ENCODE measurements at places on chromosomes 11 and 22.

DNA sequence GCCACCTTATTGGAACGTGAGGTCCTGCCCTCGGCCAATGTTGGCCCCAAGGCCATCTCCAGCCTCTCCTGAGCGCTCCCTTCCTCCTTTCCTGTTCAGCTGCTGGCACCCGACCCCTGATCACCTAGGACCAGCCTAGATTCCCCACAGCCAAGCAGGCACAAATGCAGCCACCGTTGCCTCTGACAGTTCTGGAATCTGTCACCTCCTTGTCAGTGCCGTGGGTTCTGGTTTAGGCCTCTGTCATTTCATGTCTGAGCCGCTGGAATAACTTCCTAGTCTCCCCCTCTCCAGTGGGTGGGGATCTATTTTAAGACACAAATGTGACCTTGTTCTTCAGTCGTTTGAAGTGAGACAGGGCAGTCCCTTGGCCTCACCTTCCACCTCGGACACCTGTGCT lies 29.7 kb downstream of the FADS3 start:
- H3K4me1 ChIP-seq = peaks cover 2% of the 10 kb centered on the region
- H3K4me3 ChIP-seq = no peak overlapping the region
- no peak overlapping the region for H3K27ac ChIP-seq
- peaks cover 67% of the 10 kb centered on the region for H3K36me3 ChIP-seq
- no peaks in the 10 kb centered on the region for H3K27me3 ChIP-seq
- DNase-seq = no peak

GRCh38 chr22:42711895-42712837 lies 8.5 kb downstream of the A4GALT start:
- DNase-seq = no peak
- H3K4me1 ChIP-seq = peaks cover 23% of the 10 kb centered on the region
- peaks cover 4% of the 10 kb centered on the region for H3K36me3 ChIP-seq

DNA sequence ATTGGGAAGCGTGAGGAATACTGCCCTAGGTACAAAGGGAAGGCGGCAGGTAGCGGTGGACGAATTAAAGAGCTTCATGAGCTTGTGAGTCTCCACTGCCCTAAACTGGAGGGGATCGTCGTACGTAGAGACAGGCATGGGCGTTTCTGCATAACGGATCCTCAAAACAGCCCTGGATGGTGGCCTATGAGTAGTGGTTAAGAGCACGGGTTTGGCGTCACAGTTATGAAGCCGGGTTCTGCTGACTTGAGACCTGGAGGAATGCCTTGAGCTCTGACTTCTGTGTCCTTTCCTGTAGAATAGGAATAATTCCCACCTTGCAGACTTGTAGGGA lies 335 bp downstream of the TMEM138 start:
- H3K4me1 ChIP-seq = peaks cover 52% of the 10 kb centered on the region
- H3K27me3 ChIP-seq = no peaks in the 10 kb centered on the region
- peaks cover 30% of the 10 kb centered on the region for H3K36me3 ChIP-seq
- DNase-seq = no peak
- H3K27ac ChIP-seq = peak overlapping the region; percentile 99

- H3K27me3 ChIP-seq = no peaks in the 10 kb centered on the region
- H3K4me3 ChIP-seq = no peak overlapping the region
- no peak overlapping the region for H3K27ac ChIP-seq
- no peak for DNase-seq
- peaks cover 32% of the 10 kb centered on the region for H3K36me3 ChIP-seq
Observed at GRCh38 chr11:78244080-78244479, 55.4 kb downstream of the USP35 start.

- H3K27me3 ChIP-seq = no peaks in the 10 kb centered on the region
- H3K27ac ChIP-seq = no peak overlapping the region
- no peaks in the 10 kb centered on the region for H3K4me1 ChIP-seq
- H3K4me3 ChIP-seq = no peak overlapping the region
Observed at GRCh38 chr11:95175818-95176380, 55.1 kb downstream of the SESN3 start.

DNA sequence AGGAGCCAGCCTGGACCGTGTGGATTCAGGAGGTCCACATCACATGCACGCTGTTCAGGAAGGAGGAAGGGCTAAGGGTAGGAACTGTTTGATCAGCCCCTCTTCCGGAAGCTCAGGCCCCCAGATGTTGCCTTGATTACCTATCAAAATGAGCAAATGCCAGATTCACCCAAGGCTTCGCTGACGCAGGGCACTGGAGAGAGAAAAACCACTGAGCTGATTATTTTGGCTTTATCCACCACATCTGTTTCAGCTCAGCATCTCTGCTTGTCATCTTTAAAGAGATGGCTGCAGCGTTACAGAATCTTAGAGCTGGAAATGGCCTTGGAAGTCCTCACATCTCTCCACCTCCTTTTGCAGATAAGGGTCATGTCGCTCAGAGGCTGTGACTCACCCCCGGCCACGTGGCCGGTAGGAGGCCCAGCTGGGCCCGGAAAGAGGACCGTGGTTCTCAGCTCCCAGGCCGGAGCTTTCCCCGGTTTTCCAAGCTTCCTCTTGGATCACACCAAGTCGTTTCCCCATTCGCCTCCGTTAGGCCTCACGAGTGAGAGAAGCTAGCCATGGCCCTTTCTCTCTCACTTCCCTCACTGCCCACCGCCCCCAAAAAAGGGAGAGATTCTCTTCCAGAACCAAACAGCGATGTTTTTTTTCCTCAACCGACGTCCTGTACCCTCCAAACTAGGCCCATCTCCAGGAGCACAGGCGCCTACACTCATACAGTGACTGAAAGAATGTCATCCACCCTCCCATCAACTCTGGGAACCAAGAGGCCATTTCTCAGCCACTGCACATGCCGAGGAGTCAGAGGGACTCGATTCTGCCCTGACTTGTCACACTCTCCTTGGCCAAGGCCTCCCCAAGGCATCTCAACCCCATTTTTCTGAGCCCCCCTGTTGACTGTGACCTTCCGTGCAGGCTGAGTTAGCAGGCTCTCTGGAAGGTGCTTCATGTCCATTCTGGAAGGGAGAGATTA lies 37.6 kb downstream of the LIF start:
- DNase-seq = no peak
- no peak overlapping the region for H3K27ac ChIP-seq
- H3K27me3 ChIP-seq = peaks cover 14% of the 10 kb centered on the region
- no peaks in the 10 kb centered on the region for H3K36me3 ChIP-seq
- no peak overlapping the region for H3K4me3 ChIP-seq
- peaks cover 4% of the 10 kb centered on the region for H3K4me1 ChIP-seq

DNA sequence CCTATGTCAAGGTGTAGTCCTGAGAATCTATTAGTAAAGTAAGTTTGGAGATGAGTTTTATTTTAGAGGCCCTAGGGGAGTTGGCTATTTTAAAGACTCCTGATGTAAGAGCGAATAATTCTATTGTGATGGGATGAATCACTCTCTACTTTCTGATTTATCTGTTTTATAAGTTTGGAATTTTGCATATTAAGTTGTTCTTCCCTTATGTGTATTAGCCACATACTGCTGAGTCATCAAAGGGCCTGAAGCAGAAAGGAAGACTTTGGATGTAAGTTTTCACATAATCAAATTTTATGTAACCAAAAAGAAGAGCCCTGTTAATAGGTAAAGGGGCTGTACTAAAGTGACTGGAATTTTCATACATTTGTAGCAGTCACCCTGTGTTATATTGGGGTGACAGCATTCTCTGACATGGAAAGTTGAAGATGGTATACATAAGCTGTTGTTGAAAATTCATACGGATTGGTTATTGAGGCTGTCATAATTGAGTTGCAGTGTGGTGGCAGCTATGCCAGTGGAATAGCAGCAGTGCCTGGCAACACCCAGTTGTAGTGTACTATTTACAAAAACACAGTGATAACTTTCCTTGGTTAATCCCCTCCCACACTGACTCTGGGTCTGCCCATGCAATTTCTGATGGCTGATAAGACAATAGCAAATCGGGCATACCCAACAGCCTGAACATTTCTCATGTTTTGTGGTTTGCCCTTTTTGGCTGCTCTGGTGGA lies 90.6 kb upstream of the NTM start:
- no peak overlapping the region for H3K4me3 ChIP-seq
- H3K27ac ChIP-seq = no peak overlapping the region
- H3K27me3 ChIP-seq = no peaks in the 10 kb centered on the region
- DNase-seq = no peak

DNA sequence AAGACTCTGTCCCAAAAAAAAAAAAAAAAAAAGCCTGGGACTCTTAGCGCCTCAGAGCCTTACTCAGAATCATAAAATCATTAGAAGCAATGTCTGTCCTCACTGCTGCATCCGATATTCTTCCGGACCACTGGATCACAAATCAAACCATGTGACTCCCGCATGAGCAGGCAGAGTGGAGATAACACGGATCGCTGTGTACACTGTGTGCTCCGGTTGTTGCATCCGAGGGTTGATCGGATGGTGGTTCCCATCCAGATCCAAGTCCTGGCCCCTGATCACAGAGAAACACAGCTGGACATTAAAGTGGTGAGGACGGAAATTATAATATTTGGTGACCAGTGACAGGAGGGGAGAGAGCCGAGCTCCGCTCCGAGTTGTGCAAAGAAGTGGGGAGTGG lies 9.7 kb upstream of the TXNRD2 start:
- no peak overlapping the region for H3K4me3 ChIP-seq
- H3K27ac ChIP-seq = no peak overlapping the region
- peaks cover 18% of the 10 kb centered on the region for H3K36me3 ChIP-seq
- no peaks in the 10 kb centered on the region for H3K27me3 ChIP-seq
- peaks cover 41% of the 10 kb centered on the region for H3K4me1 ChIP-seq

- H3K27ac ChIP-seq = peak within 1 kb of the TSS; percentile 56
- H3K36me3 ChIP-seq = no peaks in the 10 kb centered on the region
- peak within 1 kb of the TSS; percentile 85 for H3K4me3 ChIP-seq
- H3K4me1 ChIP-seq = peaks cover 36% of the 10 kb centered on the region
- peaks cover 54% of the 10 kb centered on the region for H3K27me3 ChIP-seq
Observed at GRCh38 chr11:57460022-57460757, at the start of gene RTN4RL2. Gene RTN4RL2, plus strand, starts transcription at chr11:57460528. Its CDS starts 338 bp downstream, at chr11:57460866.

- no peak for DNase-seq
- no peaks in the 10 kb centered on the region for H3K27me3 ChIP-seq
- H3K27ac ChIP-seq = no peak overlapping the region
- peaks cover 9% of the 10 kb centered on the region for H3K4me1 ChIP-seq
- no peak overlapping the region for H3K4me3 ChIP-seq
Observed at GRCh38 chr11:95895815-95896214, 28.1 kb downstream of the MTMR2 start.

GRCh38 chr11:73295241-73295995 lies 12.7 kb upstream of the ARHGEF17 start:
- no peaks in the 10 kb centered on the region for H3K36me3 ChIP-seq
- no peak overlapping the region for H3K27ac ChIP-seq
- peaks cover 18% of the 10 kb centered on the region for H3K4me1 ChIP-seq
- no peak overlapping the region for H3K4me3 ChIP-seq
- peak; percentile 74 for DNase-seq

- no peaks in the 10 kb centered on the region for H3K36me3 ChIP-seq
- H3K4me1 ChIP-seq = no peaks in the 10 kb centered on the region
- DNase-seq = no peak
- no peak overlapping the region for H3K27ac ChIP-seq
- no peak overlapping the region for H3K4me3 ChIP-seq
Observed at GRCh38 chr11:115659061-115659963, 155.1 kb upstream of the CADM1 start.

DNA sequence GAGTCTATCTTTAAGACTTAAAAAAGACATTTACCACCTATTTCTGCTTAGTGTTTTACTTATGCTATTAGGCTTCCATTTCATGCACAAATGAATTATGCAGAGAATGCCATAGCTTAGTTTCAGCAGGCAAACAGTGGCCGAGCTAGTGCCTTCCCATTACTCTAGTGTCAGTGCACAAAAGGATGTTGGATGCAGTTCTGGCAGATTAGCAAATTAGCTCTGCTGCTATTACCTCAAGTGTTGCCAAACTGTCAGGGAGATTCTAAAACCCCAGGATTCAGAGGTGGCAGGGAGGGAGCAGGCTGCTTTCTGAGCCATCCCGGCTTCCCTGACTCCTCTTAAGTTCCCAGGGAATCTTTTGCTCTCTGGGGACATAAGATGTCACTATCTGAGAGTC lies 209.4 kb upstream of the NCAM1 start:
- DNase-seq = no peak
- H3K36me3 ChIP-seq = no peaks in the 10 kb centered on the region
- peaks cover 6% of the 10 kb centered on the region for H3K27me3 ChIP-seq
- H3K4me3 ChIP-seq = no peak overlapping the region
- H3K27ac ChIP-seq = no peak overlapping the region
- H3K4me1 ChIP-seq = no peaks in the 10 kb centered on the region

DNA sequence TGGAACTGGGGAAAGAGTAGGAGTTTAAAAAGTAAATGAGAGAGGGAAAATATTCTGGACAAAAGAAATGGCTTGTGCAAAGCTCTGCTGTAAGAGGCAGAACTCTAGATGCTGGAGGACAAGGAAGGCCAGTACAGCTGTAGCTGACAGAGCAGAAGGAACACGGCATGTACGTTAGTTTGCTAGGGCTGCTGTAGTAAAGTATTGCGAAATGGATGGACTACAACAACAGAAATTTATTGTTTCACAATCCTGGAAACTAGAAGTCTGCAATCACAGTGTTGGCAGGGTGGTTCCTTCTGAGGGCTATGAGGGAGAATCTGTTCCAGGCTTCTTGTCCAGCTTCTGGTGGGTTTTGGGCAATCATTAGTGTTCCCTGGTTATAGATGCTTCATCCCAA lies 454.4 kb downstream of the NTM start:
- H3K36me3 ChIP-seq = no peaks in the 10 kb centered on the region
- H3K27ac ChIP-seq = no peak overlapping the region
- DNase-seq = no peak
- H3K4me3 ChIP-seq = no peak overlapping the region
- no peaks in the 10 kb centered on the region for H3K4me1 ChIP-seq

DNA sequence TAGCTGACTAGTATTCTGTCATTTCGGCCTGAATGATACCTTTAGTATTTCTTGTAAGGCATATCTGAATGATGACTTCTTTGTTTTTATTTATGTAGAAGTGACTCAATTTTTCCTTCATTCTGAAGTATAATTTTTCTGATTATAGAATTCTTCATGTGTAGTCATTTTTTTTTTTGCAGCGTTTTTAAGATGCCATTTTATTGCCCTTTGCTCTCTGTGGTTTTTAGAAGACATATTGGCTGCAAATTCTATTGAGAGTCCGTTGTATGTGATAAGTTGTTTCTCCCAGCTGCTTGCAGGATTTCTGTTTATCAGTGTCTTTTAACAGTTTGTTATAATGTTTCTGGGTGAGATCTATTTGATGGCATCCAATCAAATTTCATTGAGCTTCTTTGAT lies 1224.8 kb downstream of the JRKL start:
- no peaks in the 10 kb centered on the region for H3K4me1 ChIP-seq
- no peaks in the 10 kb centered on the region for H3K27me3 ChIP-seq
- no peak overlapping the region for H3K27ac ChIP-seq
- no peaks in the 10 kb centered on the region for H3K36me3 ChIP-seq
- no peak overlapping the region for H3K4me3 ChIP-seq

GRCh38 chr11:106482917-106483785 lies 405.7 kb downstream of the AASDHPPT start:
- no peak overlapping the region for H3K4me3 ChIP-seq
- DNase-seq = no peak
- H3K27me3 ChIP-seq = no peaks in the 10 kb centered on the region

DNA sequence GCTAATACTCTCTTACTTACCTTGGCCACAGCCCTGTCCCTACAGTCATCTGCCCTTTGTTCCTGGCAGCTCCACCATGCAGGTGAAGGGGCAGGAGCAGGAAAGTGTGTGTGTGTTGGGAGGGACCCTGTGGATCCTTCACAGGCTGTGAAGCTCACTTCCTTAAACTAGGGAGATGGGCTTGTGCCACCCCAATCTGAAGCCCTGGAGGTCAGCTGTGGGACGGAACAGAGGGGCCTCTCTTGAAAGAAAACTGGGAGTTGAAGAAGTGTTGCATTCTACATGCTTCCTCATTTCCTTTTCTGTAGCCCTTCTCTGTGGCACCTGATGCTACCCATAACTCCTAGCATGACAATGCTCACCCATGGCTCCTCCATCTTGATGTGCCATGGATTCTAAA lies 11.7 kb downstream of the FADS1 start:
- no peak overlapping the region for H3K4me3 ChIP-seq
- DNase-seq = no peak
- no peaks in the 10 kb centered on the region for H3K27me3 ChIP-seq

Measured in stimulated activated naive B cell treated with anti-CD40 and anti-IgM and Interleukin-4, amounts not matched to agents 10 μg/mL and 1 μg/mL and 100 μg/mL, for 72 hours (primary cell).